ENCODE measurements at places on chromosomes 7 and 10. TPM values are rescaled to one million over a fixed set of nuclear protein-coding genes. Genes with fewer than 3 reads are reported as not detected.

DNA sequence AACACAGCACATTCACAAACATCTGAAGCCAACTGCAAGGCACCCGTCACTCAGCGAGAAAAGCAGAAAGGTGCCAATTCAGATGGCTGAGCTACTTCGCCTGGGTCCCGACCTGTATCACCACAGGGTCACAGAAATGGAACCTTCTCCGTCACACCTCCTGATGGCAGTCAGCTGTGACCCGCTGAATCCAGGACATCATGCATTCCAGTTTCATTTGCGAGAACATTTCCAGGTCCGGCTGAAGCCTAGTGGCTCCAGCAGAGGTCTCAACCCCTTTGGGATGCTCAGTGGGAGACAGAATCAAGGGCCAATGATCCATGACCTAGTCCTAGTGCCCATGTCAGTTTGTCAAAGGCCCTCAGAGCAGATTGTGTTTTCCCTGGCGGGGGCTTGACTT is 193.6 kb upstream of the KLF14 start:
- DNase-seq: no peak

GRCh38 chr7:19413443-19413965 is 268.3 kb upstream of the FERD3L start:
- DNase-seq: no peak

GRCh38 chr7:149074116-149074885 is 16.2 kb downstream of the ZNF786 start:
- no peak for DNase-seq

GRCh38 chr7:41148521-41148951 is 554.4 kb downstream of the INHBA start:
- peak; percentile 87 for DNase-seq

DNA sequence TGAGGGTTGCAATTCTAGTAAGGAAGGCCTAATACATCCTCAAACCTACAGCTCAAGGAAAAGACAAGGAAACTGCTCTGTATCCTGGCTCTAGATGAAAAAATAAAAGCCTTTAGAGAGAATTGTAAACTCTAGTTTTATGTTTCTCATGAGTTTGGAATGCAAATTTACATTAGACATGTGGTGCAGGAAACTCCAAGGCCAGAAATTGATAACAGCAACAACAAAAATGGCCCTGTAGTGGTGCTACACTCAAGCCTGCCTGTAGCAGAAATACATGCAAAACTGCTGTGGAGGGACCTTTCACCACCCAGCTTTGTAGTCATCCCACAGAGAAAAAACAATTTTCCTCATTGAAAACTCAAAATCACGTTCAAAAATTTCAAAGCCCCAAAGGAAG is 546.7 kb upstream of the LRRN3 start:
- no peak for DNase-seq

GRCh38 chr10:80324086-80324485 is 32.5 kb downstream of the DYDC1 start:
- DNase-seq: peak; percentile 39

DNA sequence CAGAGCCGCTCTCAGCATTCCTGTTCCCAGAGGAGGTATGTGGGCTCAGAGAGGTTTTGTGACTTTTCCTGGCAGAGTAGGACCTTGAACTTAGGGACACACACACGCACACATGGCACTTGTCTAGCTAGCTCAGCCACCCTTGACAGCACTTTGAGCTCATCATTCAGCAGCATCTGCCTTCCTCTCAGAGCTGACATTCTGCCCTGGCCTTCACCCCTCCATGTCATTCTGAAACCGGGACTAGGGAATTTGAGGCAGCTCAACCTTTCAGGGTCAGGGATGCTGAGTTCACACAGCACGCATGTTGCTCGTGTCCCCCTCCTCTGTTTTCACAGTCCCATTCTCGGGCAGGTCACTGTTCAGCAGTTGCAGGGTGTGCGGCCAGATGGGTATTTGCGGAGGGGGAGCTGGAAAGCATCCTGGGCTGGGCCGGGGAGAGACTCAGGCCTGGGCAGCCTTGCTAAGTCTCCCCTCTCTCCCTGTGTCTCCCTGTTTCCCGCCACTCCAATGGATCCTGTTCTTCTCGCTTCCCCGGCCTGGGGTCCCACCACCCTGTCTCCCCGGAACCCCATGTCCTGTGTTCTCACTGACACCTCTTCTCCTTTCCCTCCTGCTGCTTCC is 78.0 kb downstream of the COL13A1 start:
- DNase-seq: no peak

DNA sequence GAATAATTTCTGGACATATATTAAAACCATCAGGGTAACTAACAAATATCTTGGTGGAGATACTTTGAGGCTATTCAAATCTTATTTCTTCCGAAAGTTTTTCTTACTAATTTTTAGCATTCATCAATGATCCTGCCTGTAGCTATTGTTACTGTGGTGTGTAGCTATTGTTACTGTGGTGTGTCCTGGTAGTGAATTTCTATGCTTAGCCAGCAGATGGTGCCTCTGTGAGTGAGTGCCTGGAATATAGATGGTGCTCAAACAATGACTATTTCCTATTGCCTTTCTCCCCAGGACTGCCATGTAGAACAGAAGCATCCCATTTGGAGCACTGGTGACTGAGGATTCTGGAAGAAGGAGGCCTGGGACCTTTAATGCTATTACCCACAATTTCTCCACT is 245.7 kb downstream of the CCSER2 start:
- DNase-seq: no peak

- DNase-seq: no peak
Measured at GRCh38 chr10:50651808-50652207, 28.1 kb upstream of the SGMS1 start.

GRCh38 chr7:77455321-77455720 is 39.2 kb upstream of the GSAP start:
- peak; percentile 98 for DNase-seq

GRCh38 chr7:116339564-116339963 is 129.2 kb downstream of the TES start:
- no peak for DNase-seq

DNA sequence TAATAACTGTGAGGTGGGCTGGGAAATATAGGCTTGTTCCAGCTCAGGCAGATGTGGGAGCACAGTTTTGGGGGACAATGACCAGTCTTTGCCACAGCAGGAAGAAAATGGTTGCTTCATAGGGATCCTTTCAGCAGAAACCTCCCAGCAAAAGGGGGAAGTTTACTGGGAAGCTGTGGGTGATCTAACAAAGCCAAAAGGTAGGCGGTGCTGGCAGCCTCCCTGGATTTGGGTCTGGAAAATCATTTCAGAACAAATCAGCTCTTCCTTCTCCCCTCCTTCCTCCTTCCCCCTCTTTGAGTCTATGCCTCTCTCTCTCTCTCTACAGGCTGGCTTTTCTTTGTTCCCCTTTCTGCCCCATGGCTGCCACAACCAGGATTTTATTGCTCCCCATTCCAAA is 16.2 kb downstream of the RPS24 start:
- no peak for DNase-seq

DNA sequence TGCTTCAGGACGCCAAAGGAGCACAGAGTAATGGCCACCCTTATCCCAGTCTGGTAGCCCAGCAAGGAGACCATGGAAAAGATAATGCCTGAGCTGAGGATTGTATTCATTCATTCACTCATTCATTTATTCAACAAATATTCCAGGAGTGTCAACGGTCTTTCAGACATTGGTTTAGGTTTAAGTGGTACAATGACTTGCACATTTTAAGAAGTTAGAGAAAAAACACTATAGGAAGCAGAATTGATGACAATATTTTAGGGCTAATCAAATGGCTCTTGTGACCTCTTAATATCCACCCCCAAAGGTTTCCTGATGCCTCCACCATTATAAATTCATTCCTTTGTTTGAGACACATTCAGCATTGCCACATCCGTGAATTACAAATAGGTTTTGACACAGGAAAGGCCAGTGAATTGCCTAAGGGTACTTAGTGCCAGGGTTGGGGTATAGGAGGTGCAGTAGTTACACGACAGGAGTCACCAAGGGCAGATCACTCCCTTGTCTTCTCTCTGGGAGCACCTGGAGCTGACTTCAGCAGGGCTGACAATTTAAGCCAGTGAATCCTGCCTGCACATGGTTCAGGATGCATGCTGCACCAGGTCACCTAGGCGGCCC is 269.5 kb downstream of the CREB5 start:
- DNase-seq: no peak

DNA sequence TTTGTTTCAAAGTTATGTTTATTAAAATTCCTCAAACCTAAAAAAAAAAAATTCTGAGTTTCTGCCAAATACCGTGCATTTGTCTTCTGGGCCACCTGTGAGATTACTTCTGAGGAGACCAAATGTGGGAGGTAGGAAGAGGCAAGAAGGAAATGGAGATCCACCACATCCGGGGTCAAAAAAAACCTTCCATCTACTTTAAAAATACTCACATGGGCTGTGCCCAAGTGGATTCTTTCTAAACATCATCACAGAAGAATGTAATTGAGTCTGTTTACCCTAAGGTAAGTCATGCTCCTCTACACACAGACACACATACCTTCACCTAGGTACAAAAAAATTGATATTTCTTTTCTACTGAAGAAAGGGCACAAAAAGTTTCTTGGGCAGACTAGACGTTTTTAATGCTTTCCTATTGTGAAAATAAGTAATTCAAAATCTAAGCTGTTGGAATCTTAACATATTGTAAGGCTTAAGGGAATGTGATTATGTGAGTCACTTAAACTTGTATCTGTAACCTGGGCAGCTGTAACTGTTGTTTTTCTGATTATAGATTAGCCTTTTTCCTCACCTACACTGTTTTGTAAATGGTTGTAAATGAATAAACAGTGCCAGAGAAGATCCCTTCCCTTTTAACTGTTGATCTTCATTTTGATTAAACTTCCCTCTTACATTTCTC is 19.1 kb upstream of the SPOCK2 start:
- DNase-seq: peak; percentile 7

DNA sequence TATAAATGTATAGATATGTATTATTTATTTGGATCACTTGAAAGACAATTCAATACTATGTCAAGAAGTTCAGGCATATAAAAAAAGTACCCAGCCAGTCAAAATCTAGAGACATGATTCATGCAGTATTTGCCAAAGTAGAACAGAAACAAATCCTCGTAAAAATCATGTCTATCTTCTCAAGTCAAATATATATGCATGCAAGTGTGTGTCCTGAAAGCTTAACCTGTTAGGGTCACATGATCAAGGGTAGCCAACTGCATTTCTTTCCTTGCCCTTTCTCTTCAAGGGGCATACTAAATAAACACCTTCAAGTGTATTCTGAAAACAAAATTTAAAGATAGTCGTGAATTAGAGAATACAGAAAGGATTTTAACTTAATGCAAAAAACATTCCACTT is 107.0 kb downstream of the HIBADH start:
- DNase-seq: no peak

DNA sequence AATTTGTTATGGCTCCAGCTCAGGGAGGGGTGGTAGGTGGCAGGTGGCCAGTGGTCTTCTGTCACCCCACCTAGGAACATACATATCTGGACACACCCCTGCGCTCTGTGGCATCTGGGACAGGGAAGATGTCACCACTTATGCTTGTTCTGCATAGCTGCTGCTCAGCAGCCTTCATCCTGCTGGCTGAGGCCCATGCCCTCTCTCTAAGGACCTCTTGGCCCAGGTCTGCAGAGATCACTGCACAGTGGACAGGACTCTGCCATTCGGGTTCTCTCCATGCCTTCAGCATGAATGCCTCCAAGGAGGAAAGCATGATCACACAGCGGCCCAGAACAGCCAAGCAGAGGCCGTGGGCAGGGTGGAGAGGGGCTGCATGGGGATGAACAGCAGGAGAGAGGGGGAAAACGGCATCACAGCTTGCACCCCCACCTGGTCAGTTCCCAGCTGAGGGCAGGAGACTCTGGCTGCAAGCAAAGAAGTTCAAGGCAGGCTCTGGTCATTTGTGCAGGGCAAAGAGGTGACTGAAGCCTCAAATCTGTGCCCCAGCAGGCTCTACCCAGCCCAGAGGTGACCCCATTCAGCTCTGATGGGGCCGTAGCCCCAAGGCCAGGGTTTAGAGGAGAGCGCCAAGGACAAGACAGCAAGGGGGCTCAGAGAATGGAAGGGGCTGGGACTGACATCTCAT is 47.8 kb upstream of the GDF10 start:
- DNase-seq: no peak

GRCh38 chr10:119358152-119358512 is 150.8 kb downstream of the GRK5 start:
- no peak for DNase-seq

- peak; percentile 33 for DNase-seq
Measured at GRCh38 chr10:7872041-7872442, 53.7 kb downstream of the TAF3 start.

DNA sequence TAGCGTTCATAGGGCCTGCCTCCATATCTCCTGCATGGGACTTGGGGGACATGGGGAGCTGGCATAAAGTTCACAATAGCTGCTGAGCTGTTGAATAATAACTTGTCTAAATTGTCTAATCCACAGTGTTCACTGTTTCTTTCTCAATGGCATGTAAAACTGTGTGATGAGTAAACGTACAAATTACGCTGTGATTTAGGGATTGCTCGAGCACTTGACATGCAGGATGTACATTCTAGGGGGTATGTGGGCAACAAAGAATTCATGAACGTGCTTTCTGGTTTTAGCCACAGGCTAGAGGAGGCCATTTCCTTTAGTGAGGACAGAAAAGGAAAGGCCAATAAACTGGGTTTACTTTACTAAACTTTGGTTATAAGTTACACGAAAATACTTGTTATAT is 534.2 kb upstream of the ZWINT start:
- DNase-seq: no peak

The TFR2 gene
- total RNA-seq: not detected

The UNC5B gene
- total RNA-seq: 3.6 TPM

The SEC61G gene
- 1,174 TPM for total RNA-seq

The IFIT1 gene
- total RNA-seq: 49.0 TPM

The WEE2 gene
- total RNA-seq: not detected

The BTAF1 gene
- 28.5 TPM for total RNA-seq

The OR13A1 gene
- not detected for total RNA-seq

The PIP gene
- not detected for total RNA-seq

The CTAGE4 gene
- not detected for total RNA-seq

The SPDYE1 gene
- total RNA-seq: not detected

The MET gene
- total RNA-seq: 36.8 TPM

The GCC1 gene
- total RNA-seq: 21.4 TPM

The NPSR1 gene
- total RNA-seq: not detected

The HELLS gene
- 6.0 TPM for total RNA-seq

All from myocyte (in vitro differentiated cells).